RWPE1 (cell line): ENCODE measurements at places on chromosomes 4 and X.

DNA sequence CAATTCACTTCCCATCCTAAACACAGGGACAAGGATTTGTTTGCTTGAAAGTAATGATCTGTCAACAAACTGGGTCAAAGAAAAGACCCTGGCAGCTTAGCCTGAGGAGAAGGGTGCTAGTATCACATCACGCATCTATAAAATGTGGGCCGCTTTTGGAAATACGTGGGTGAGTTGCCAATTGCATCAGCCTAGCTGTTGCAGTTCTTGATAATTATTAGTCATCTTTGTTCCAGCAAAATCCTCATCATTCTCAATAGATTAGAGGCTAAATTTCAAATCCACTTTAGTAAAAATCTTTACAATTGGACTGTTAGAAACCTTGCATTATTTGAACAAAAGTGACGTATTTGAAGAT lies 33.6 kb upstream of the TAPT1 start:
- DNase-seq, result no peak

GRCh38 chrX:35380808-35381700 lies 417.1 kb upstream of the MAGEB16 start:
- DNase-seq, result peak; percentile 8

GRCh38 chrX:136868283-136869055 lies 12.1 kb downstream of the RBMX start:
- DNase-seq, result no peak

DNA sequence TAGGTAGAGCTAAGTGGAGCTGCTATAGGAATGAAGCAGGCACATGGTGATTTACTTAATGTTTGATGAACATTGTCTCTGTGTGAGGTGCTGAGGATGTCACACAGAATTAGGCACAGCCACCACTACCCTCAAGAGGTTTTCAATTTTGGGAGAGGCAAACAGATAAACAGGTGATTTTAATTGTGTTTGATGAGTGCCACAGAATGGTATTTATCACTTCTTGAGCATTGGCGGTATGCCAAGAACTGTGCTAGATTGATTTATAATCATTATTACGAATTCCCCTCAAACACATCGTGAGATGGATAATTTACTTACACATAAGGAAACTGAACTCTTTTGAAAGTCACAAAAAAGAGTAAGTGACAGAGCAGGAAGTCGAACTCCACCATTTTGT lies 74.8 kb downstream of the FREM3 start:
- DNase-seq, result no peak

DNA sequence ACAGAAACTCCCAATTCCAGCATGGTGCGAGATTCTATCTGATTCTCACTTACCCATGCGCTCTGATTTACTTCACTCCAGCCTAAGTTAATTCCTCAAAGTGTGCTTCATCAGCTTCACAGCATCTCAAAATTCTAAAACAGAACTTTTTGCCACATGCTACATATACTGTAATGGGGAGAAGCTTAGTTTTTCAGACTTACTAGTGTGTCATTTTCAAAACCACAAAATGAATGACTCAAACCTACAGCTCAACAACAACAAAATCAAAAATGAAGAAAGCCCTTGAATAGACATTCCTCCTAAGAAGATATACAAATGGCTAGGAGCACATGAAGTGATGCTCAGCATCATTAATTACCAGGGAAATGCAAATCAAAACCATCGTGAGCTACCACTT lies 14.9 kb downstream of the IRF2 start:
- no peak for DNase-seq

DNA sequence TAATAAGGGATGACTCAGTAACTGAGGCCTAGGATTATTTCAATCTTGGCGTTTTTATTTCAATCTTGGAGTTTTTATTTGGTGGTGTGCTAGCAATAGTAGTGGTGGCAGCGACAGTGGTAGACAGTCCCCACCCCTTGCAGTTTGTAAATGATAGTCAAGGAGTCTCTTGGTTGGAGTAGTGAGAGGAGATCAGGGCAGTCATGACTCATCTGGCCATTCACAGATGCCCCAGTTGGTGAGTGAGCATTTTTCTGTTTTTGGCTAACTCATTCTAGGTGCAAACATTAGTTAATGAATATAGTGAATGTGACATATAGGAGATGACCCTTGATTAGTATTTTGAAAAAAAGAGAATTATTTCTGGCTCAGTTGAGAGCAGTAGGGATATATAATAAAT lies 93.5 kb upstream of the ADAD1 start:
- no peak for DNase-seq

DNA sequence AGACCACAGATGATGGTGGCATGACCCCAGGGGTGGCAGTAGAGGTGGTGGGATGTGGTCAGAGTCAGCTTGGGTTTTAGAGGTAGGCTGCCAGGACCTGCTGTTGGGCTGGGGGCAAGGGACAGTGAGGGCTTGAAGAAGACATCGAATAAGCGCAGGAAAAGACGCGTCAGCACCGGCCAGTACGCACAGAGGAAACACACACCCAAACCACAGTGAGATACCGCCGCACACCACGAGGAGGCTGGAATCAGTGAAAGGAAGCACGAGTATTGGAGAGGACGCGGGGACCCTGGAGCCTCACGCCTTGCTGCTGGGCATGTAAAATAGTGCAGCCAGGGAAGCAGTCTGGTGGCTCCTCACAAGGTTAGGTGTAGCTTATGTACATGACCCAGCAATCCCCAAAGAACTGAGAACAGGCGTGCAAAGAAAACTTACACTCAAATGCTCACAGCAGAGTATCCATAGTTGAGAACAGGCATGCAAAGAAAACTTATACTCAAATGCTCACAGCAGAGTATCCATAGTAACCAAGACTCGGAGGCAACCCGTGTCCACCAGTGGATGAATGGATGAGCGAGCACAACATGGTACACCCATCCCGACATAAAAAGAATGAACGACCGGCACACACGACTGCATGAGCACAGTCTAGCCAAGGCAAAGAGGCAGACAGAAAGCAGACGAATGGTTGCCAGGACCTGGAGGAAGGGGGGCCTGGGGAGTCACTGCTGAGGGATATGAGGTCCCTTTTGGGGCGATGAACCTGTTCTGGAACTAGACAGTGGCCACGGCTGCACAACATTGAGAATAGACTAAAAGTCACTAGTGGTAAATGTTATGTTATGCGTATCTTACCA lies 13.3 kb downstream of the PDZD4 start:
- DNase-seq, result no peak

DNA sequence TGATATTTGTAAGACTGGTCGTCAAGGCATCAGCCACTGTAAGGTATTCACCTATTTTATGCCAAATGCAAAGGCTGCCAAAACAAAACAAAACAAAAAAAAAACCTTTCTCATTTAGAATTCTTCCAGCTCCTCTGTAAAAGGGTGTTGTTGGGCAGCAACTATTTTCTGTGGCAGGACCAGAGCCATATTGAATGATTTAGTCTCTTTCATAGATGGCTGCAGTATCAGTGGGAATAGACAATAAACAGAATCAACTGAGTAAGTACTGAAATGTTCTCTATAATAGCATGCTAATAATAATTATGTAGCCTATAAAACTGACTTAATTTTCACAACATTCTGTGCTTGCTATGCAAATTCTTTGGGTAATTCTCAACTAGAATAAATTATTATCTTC lies 389.7 kb upstream of the PABPC4L start:
- no peak for DNase-seq

GRCh38 chrX:134396174-134396573 lies 63.8 kb upstream of the HPRT1 start:
- DNase-seq, result peak; percentile 10

DNA sequence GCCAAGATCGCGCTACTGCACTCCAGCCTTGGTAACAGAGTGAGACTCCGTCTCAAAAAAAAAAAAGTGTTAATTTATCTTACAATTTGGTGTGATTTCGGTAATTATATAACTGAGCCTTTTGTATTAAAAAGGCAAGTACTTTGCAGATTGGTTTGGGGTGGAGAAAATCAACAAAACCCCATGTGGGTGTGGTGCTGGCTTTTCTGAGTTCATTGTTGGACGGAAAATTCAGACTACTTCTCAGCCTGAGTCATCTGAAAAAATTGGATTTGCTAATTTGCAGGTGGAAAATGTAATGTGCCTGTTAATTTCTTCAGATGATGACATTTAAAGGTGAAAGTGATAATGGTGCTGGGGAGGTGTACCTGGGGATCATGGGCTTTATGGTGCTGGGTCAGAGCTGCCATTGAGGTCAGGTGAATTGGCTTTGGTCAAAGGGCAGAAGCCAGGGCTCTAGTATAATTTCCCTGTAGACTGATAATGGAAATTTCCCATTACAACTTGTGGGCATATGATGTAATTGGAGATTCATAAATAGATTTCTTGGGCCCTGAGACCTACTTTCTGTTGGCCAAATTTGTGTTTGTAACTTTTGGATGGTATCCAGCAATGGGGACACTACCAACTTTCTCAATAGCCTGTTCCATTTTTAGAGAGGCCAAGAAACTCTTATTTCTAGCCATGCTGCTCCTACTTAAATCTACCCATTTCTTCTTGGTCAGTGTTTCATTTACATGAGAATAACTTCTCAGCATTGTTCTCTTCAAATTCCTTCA lies 74.3 kb upstream of the TEX13D start:
- DNase-seq, result no peak

GRCh38 chr4:104811727-104812126 lies 317.0 kb upstream of the CXXC4 start:
- no peak for DNase-seq

DNA sequence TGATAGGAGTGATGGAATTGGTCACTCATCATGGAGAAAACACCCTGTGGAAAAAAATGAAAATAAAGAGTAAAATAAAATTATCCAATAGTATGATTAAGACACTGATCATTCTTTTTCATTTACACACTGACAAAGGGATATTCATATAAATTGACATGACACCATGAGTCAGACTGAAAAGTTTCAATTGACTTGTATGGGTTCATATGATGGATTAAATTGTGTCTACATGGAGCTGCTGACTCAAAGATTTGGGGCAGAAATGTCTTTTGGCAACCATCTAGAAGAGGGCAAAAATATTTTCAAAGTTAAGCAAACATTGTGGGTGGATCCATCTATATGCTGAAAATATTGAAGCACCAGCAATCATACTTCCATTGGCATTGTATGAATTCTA lies 153.4 kb upstream of the PPP3CA start:
- DNase-seq, result no peak

- no peak for DNase-seq
Measured at GRCh38 chr4:16785793-16786527, 112.5 kb downstream of the LDB2 start.

DNA sequence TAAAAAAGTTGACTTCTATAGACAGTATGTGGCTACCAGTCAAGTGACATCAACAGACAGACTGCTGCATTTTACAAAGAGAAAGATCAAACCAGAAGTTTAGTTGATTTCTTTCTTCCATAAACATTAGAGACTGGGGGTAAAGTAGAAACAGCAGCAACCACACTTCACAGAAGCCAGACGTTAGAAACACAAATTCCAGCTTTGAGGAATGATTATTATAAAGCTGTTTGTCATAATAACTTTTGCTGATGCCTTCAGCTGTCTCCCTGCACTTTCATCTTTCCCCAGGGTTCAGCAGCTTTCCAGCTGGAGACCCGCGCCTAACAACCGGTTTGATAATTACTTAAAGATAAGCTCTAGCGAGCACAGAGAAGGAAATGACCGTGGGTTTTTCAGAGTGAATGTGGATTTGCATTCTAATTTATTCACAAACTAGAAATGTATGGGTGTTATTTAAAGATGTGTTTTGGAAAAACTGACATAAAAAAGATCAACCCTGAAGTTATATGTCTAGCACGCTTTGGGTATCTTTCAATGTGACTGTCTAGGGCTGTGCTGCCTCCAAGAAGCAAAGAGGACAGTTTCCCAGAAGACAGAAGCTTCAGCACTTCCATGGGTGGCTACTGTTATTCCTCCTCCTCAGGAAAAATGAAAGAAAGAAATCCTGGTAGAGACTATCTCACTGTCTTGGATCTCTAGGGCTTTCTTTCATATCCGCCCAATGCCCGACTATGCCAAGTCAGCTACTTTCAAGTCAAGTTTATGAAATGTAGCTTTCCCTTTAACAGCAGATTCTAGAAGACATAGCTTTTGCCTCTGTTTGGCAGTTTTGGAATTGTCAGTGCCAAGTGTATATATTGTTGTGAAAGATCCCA lies 15.0 kb upstream of the ENAM start:
- no peak for DNase-seq

GRCh38 chr4:95371476-95372224 lies 177.1 kb downstream of the UNC5C start:
- no peak for DNase-seq

DNA sequence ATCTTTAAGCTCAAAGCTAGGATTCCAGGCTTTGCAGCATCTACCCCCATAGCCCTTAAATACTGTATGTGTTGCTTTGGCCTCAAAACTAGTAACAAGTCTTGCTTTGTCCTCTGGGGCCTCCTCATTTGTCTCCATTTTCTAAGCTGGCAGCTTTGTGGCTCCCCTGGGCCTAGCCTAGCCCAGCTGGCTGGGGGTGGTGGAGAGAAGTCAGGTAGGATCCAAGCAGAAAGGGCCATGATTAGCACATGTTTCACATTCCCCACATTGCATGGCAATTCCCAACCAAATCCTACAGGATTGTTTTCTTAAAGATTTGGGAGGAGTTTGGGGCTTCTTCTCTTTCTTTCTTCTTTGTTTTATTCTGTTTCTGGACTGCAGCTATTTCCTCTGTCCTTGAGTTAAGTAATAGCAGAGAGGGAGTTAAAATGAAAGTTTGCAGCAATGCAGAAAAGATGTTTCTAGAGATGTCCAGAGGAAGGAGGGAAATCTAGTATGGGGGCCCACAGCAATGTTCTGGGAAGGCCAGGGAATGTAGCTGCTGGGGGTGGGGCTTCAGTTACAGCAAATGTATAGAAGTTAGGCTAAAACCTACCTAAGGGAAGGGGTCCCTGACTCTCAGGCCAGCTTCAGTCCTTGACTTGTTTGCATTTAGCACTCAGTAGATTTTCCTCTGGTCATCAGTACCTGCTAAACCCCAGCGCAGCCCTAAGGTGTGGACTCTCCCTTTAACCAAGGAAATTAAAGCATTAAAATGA lies 92.1 kb downstream of the SHROOM4 start:
- no peak for DNase-seq

DNA sequence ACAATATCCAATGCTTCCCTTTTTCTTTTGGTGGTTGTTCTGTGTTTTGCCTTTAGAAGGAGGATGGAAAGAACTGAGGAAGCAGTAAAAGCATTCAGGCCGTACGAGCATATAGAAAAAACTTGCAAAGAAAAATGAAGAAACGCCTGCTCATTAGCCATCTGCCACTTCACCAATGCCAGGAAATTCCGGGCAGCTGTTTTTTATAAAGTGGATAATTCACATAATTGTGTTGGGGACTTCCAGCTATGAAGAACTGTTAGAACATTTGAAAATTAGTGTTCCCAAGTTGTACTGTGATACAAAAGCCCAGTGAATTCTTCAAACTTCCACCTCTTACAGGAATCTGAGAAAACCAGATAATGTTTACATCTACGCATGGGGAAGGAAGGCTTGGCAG lies 11.7 kb downstream of the RELL1 start:
- no peak for DNase-seq

GRCh38 chrX:145041486-145041885 lies 205.8 kb upstream of the SPANXN1 start:
- no peak for DNase-seq
